Stimulated activated CD4-positive, alpha-beta T cell treated with anti-CD3 and anti-CD28 coated beads, Interleukin-2, amount 100 ng/mL, for 24 hours (primary cell): ENCODE measurements at places on chromosomes 7 and 10.

DNA sequence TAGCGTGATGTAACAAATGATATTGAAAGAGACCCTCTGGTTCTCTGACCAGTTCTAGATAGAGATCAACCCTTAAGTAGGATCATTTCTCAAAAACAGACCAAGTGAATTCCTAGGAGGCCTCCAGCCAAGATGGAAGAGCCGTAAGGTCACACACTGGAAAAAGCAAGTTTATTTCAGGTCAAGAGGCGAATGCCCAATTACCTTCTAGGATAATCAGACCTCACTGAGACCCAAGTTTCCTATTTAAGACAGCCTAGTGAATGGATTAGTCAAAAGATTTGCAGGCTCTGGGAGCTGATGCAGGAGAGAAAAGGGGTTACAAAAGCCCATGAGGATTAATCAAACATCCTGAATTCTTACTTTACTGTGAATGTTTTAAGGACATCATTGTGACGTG, 486.1 kb upstream of the NRP1 start:
- no peak for DNase-seq

- no peak for DNase-seq
These were observed 116.6 kb upstream of the SAMD8 start for GRCh38 chr10:74994854-74995253.

DNA sequence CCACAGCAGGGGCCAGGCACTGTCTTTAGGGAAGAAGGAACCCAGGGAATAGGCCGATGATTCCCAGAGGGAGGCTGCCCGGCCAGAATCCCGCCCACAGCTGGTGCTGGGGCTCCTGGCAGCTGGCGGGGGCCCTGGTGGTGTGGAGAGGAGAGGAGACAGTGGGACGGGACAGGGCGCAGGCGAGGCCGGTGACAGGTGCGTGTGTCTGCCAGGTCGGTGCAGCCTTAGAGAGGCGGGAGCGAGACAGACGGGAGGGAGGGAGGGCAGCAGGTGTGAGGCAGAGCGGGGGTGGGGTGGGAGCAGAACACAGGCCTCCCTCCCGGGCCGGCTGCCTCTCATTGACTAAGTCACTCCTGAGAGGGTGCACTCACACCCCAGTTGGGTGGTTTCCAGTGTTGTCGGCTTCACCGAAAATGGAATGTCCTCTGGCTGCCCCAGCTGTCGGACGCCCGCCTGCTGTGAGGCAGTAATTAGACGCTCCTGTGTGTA, 55.2 kb downstream of the ELFN1 start:
- DNase-seq: no peak

DNA sequence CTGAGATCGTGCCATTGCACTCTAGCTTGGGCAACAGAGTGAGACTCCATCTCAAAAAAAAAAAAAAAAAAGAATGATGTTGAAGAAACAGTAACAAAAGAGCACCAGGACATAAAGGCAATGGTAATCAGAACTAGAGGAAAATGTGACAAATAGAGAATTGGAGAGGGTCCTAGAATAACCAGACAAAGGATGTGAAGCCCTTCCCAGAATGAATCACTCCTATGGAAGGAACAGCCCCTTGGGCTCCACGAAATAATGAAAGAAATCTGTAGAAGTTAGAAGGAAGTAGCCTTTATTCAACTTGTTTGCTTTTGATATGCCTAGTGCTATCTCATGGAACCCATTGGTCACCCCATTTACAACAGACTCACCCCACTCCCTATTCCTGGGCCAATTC, 169.2 kb downstream of the SUGCT start:
- no peak for DNase-seq

DNA sequence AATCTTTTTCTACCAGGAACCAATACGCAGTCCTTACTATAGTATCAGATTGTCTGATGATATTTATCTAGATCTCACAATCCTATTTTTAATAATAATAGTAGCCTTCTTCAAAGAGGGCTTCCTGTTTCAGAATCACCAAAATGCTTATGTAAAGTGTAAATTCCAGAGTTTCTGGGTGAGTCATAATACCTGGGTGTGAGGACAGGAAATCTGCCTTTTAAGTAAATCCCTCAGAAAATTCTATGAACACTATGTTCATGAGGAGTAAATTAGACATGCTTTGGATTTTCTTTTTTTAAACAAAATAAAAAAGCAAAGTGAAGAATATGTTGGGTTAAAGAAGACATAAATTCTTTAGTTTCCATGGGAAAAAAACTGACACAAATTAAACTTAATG, 20.5 kb downstream of the DKK1 start:
- no peak for DNase-seq

- no peak for DNase-seq
These were observed 9.2 kb downstream of the CCDC201 start for GRCh38 chr7:45863715-45864114.

GRCh38 chr10:70267161-70267933, 16.5 kb downstream of the NPFFR1 start:
- DNase-seq: no peak

DNA sequence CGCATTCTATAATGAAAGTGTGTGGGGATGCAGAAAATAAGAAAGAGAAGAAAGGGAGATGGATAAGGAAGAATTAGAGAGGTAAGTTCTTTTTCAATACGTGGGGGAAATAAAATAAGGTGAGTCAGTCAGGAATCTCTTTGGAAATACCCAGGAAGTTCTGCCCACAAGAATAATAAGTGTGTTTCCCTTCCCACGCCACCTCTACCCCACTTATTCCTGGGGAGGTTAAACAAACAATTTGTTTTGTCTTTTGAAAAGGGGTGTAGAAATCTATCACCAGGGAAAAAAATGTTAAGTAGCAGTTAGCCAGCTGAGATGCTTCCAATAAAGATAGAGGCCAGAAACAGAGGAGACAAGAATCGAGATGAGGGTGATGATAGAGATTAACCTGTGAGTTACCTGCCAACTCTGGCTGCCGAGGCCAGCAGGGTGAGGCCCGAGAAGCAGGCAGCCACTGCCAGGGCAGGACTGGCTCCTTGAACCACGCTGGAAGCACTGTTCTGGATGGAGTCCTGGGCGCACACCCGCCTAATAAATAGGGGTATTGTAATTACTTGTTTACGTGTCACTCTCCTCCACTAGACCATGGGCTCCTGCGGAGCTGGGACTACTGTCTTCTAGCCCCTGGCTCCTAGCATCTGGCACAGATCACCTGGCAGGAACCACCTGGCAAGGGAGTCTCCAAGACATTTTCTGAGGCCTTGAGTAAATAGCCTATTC, 191.3 kb downstream of the FGFR2 start:
- DNase-seq: no peak

GRCh38 chr7:46368871-46369270, 447.8 kb upstream of the IGFBP3 start:
- no peak for DNase-seq

DNA sequence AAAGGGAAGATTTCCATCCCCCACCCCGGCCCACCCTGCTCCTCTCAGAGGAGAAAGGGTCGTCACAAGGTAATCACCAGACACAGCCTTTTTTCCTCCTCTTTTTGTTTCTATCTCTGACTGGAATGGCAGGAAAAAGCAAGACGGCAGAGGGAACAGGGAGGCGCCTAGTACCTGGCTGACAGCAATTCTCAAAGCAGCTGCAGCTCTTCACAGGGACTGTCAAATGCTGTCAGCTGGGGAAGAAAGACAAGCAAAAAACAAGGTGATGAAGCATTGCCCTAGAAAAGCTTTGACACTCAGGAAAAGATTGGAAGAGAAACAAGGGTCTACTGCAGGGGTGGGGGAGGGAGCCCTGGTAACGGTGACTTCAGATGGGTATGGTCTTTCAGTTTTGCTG, 52.7 kb downstream of the GNA12 start:
- no peak for DNase-seq

DNA sequence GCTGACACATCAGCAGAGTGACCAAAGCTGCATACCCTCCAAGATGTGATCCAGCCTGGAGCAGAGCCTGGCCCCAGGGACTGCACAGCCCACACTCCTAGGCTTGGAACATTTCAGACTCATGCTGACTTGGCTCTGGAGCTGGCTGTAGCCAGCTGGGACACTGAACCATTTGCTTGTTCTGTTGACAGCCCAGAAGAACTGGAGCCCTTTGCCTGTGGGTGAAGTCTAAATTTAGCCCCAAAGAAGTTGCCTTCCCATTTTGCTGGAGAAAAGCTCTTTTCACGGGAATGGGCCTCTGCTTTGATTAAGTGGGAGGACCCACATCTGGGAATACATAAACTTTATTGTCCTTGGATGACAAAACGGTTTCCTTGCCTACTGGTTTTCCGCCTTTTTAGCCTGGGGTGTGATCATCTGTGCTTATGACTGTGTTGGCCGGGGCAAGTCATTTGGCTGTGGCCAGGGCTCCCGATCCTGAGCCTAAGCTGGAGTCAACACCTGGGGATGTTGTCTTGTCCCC, 186.2 kb upstream of the BMPER start:
- no peak for DNase-seq

- DNase-seq: no peak
These were observed 39.0 kb upstream of the GNA12 start for GRCh38 chr7:2883101-2883500.

GRCh38 chr10:120987359-120987758, 136.2 kb downstream of the WDR11 start:
- DNase-seq: no peak

GRCh38 chr10:24858288-24859270, 93.8 kb downstream of the PRTFDC1 start:
- no peak for DNase-seq

GRCh38 chr10:63901881-63902280, 380.7 kb downstream of the REEP3 start:
- DNase-seq: no peak

- DNase-seq: no peak
These were observed 115.4 kb downstream of the NT5C2 start for GRCh38 chr10:103077491-103078308.

DNA sequence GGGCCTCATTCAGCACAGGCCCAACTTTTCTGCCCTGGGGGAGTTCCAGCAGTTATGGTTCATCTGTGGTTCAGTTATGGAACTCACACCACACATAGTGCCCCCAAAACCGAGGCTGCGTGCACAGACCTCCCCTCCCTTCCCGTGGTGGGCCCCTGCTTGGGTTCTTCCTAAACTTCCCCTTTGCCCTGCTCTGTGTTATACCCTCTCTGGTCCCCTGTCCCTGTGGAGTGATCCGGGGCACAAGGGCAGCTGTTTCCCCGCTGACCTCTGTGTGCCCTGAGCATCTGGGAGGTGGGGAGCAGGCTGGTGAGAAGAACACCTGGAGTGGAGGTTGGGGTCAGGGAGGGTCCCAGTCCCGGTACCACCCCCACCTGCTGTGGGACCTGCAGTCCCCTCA, 39.4 kb downstream of the HTRA1 start:
- DNase-seq: no peak

DNA sequence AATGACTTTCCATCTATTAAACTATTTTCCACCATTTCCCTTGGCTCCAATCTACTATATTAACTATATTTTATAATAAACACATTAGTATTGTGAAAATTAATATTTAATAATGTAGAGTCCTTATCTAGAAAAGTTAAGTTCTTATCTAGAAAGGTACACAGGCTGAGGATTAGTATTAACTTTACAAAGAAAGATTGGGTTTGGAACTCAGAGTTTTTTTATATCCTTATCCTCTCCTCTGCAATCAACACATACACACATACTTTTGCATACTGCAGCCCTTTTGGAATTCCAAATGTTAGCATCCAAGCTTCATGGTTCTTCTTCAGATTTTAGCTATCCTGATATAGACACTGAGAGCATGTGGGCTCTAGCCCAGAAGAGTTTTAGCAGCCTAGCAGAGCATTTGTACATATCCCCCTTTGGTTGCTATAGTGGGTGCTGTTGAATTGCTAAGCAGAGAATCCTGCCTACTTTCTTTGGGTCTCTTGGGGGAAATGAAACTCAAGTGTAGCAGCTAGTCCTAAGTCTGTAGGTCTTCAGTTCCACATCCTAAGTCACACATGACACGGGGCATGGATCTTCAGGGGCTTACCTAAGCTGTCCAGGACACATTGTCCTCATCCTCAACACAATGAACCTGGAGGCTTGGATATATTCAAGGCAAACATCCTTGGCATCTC, 874.6 kb downstream of the LRMDA start:
- no peak for DNase-seq

GRCh38 chr10:121167534-121168243, 316.5 kb downstream of the WDR11 start:
- no peak for DNase-seq

GRCh38 chr10:100811752-100812750, 66.7 kb downstream of the PAX2 start:
- DNase-seq: no peak

GRCh38 chr7:301291-302053, 11.5 kb downstream of the FOXL3 start:
- no peak for DNase-seq

DNA sequence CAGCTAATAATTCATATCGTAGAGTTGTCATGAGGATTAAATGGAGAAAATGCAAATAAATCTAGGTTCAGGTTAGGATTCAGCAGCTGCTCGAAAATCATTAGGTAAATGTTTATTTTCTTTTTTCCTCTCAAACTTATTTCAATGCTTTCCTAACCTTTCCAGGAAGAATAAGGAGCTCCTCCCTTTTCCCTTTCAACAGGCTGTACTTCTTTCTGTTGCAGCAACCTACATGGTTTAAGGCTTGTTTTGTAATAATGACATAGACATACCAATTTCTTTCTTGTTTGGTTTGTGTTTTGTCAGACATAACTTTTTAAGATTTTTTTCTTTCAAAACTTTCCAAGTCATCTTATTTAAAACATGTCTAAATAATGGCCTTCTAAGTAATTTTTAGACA, 18.2 kb downstream of the GPR141 start:
- DNase-seq: no peak

GRCh38 chr7:137734221-137734620, 112.6 kb downstream of the DGKI start:
- DNase-seq: no peak

GRCh38 chr10:31694929-31695837, 233.4 kb downstream of the ARHGAP12 start:
- DNase-seq: no peak

DNA sequence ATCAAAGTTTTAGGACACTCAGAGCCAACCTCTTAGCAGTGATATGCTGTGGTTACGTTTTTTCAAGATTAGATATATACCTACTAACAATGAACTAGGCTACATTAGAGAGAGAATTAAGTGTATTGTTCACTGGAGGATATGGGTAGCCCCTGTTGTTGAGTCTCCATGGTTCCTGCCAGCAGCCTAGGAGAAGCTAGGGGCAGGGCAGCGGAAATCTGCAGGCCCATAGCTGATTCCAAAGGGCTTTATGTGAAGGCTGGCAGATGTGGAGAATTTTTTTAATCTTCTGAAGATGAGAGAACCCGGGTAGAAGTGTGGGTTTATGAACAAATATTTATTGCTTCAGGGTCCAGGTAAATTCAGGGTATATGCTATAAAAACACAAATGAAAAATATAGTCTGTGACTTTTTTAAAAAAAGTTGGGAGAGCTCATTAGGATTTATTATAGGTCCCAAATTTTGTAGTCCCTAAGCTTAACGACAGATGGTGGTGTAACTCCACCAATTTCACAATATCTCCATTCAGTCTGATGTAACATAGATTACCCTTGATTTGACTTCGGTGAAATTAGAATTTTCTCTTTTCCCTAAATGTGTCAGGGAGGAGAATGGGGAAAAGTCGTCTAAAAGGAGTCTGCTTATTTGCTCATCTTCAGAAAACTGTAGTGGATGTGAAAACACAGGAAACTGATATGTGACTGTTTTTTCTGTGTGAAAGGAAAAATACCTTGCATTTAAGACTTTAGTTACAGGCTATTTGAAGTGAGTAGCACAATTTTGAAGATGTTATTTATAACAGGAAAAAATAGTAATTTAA, 163.0 kb upstream of the PPP1R3A start:
- no peak for DNase-seq

GRCh38 chr10:124674768-124675222, 69.4 kb downstream of the FAM53B start:
- no peak for DNase-seq

GRCh38 chr10:32982911-32983909, 25.2 kb upstream of the ITGB1 start:
- DNase-seq: peak; percentile 32

- DNase-seq: peak; percentile 29
These were observed 10.7 kb downstream of the HIP1 start for GRCh38 chr7:75727881-75728593.
